Skin of body (tissue), 3 donors: ENCODE measurements at places on chromosomes 3 and 15. TPM values are rescaled to one million over a fixed set of nuclear protein-coding genes. Genes with fewer than 3 reads are reported as not detected.

The CKMT1B gene
- 3.9 TPM for total RNA-seq

The PYDC2 gene
- total RNA-seq = not detected

The BFSP2 gene
- not detected for total RNA-seq

The RPL39L gene
- total RNA-seq = 15.0 TPM

The SYNPR gene
- total RNA-seq = 0.20 TPM

The ALG1L2 gene
- not detected for total RNA-seq

The TGM5 gene
- 4.1 TPM for total RNA-seq

The NLGN1 gene
- 9.5 TPM for total RNA-seq

The TWF2 gene
- 24.5 TPM for total RNA-seq

The HYAL1 gene
- 1.1 TPM for total RNA-seq

The PRR23E gene
- total RNA-seq = not detected

The BHLHE40 gene
- 51.7 TPM for total RNA-seq

The SLC9A9 gene
- 35.2 TPM for total RNA-seq

The POPDC2 gene
- 5.5 TPM for total RNA-seq

The MAP1A gene
- total RNA-seq = 14.3 TPM

The PLCL2 gene
- 18.6 TPM for total RNA-seq

The HHLA2 gene
- total RNA-seq = not detected

The GOLGA6A gene
- 0.89 TPM for total RNA-seq

The MEF2A gene
- 71.7 TPM for total RNA-seq

The HRG gene
- not detected for total RNA-seq

The IQCF5 gene
- total RNA-seq = not detected

The CSPG4 gene
- total RNA-seq = 42.2 TPM

The FBXW12 gene
- not detected for total RNA-seq

The EFCC1 gene
- 0.79 TPM for total RNA-seq

The KY gene
- total RNA-seq = 7.2 TPM

The PLXNA1 gene
- 24.9 TPM for total RNA-seq

The EFHB gene
- total RNA-seq = 0.79 TPM

The IL1RAP gene
- total RNA-seq = 12.9 TPM

The NEK10 gene
- total RNA-seq = 5.0 TPM

The CDHR4 gene
- not detected for total RNA-seq

The SAMMSON gene
- total RNA-seq = 0.69 TPM

The SPATA12 gene
- 0.10 TPM for total RNA-seq

The PPARG gene
- 72.8 TPM for total RNA-seq

The POU1F1 gene
- not detected for total RNA-seq

The SLCO3A1 gene
- total RNA-seq = 10.6 TPM

The GOLGA6L7 gene
- total RNA-seq = not detected

The SERINC4 gene
- total RNA-seq = 0.10 TPM

The CD200 gene
- 12.2 TPM for total RNA-seq

The ATP10A gene
- 11.7 TPM for total RNA-seq

The RAB27A gene
- 14.0 TPM for total RNA-seq

The THAP10 gene
- 2.1 TPM for total RNA-seq

The ALDH1A2 gene
- 3.9 TPM for total RNA-seq

The CCDC71 gene
- 9.7 TPM for total RNA-seq

The NGLY1 gene
- 29.5 TPM for total RNA-seq

The TERC gene
- total RNA-seq = 69.1 TPM

The SLC24A5 gene
- 3.6 TPM for total RNA-seq

The PLA1A gene
- total RNA-seq = 0.20 TPM

The GRAMD1C gene
- 9.2 TPM for total RNA-seq
